ENCODE measurements at places on chromosomes 12 and 14.

- DNase-seq: no peak
Observed at GRCh38 chr12:48750215-48750614, 33.7 kb upstream of the CCNT1 start.

DNA sequence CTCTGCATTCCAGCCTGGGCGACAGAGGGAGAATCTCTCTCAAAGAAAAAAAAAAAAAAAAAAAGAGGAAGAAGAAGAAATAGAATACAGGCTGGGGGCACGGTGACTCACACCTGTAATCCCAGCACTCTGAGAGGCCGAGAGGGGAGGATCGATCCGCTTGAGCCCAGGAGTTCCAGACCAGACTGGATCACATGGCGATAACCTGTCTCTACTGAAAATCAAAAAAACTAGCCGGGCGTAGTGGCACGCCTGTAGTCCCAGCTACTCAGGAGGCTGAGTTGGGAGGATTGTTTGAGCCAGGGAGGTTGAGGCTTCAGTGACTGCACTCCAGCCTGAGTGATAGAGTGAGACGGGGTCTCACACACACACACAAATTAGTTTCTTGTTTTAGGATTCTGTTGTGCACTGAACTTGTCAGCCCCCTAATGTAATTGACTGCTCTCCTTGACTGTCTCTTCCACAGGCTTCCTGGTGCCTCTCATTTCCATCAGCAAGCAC is 963 bp upstream of the TINF2 start:
- no peak for DNase-seq

GRCh38 chr14:34649344-34649743 is 19.4 kb upstream of the SNX6 start:
- no peak for DNase-seq

GRCh38 chr12:123367511-123367910 is 2.9 kb upstream of the SBNO1 start:
- DNase-seq: no peak

DNA sequence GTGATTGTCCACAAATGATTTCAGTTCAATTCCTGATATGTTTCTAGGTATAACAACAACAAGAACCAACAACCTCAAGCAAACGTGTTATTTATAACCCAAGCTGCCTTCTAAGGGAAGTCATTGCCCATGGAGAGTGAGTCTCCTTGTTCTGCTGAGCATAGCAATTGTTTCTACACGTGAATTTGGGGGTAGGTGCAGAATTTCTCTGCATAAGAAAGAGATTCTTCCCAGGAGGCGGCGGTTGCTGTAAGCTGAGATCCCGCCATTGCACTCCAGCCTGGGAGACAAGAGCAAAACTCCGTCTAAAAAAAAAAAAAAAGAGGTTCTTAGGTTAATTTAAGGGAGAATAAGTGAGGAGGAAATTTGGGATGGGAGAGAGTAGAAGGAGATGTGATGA is 226.5 kb upstream of the PELI2 start:
- DNase-seq: no peak

- no peak for DNase-seq
Observed at GRCh38 chr12:82149045-82149444, 209.1 kb downstream of the CCDC59 start.

- DNase-seq: no peak
Observed at GRCh38 chr14:88975043-88975830, 150.8 kb downstream of the TTC8 start.

DNA sequence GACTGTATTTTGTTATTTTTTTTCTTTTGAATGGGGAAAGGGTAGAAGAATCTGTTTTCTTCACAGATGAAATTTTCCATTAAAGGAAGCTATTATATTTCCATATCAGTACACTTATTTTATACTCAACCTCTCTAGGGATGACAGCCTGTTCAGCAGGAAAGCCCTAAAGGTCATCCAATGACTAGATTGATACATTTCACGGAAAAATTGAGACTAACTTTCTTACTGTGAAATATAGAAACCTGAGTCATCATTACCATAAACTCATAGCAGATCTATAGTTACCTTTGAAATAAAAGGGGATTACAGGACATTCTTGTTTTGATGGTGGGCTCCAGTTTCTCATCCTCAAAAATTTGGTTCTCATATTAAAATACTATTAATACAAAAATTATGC is 36.1 kb upstream of the PTCSC3 start:
- DNase-seq: no peak

DNA sequence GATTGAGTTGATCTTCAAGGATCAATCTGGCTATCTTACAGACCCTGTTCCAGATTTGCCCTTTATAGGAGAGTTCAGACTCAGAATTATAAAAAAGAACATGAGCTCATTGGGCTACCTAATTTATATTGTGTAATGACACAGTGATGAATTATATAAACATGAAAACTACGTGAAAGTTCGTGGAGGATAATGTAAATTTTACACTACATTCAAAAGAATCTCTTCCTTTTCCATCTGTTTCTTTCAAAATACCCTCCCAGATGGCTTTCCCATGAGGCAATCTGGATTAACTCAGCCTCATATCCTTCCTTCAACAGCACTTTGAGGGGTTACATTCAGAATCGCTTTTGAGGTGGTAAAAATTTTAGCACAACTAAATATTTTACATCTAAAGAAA is 129.3 kb downstream of the HMGA2 start:
- DNase-seq: no peak

- peak; percentile 28 for DNase-seq
Observed at GRCh38 chr12:27333403-27334009, 870 bp downstream of the BMAL2 start.

- peak; percentile 83 for DNase-seq
Observed at GRCh38 chr12:12837025-12837812, 24.1 kb downstream of the DDX47 start.

DNA sequence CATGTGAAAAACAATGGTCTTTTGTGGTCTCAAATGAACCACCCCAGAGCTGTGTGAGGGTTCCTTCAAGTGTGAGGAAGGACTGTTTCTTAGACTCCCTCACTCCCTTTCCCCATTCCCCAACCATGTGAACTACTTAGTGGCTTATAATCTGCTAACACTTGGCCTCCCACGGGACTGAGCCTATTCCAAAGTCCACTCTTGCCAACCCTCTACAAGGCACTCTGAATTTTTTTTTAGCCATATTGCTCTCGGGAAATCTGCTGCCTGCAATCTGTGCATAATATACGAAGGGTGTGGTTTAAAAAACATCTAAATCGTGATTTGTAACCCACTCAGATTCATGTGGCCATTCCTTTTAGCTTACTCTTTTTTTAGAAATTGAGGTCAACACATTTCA is 2.6 kb downstream of the SVOP start:
- DNase-seq: no peak

DNA sequence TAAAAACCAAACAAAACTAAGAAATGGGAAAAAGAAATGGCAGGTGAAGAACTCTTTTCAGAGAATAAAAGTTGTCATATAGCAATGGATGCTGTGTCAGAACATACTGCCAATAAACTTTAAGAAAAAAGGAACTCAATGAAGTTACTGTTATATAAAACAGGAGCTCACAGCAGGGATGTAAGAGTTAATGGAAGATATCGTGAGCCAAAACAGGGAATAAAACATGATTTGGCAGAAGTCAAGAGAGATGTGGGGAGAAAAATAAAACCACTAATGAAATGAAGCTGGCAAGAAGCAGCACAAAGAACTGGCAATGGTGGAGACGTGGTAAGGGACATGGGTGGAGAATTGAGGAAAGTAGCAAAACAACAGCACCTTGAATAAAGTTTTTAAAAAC is 61.0 kb downstream of the TAOK3 start:
- no peak for DNase-seq

- no peak for DNase-seq
Observed at GRCh38 chr12:132530447-132530846, 40.5 kb downstream of the FBRSL1 start.

GRCh38 chr12:92036061-92036620 is 109.5 kb downstream of the BTG1 start:
- DNase-seq: no peak

DNA sequence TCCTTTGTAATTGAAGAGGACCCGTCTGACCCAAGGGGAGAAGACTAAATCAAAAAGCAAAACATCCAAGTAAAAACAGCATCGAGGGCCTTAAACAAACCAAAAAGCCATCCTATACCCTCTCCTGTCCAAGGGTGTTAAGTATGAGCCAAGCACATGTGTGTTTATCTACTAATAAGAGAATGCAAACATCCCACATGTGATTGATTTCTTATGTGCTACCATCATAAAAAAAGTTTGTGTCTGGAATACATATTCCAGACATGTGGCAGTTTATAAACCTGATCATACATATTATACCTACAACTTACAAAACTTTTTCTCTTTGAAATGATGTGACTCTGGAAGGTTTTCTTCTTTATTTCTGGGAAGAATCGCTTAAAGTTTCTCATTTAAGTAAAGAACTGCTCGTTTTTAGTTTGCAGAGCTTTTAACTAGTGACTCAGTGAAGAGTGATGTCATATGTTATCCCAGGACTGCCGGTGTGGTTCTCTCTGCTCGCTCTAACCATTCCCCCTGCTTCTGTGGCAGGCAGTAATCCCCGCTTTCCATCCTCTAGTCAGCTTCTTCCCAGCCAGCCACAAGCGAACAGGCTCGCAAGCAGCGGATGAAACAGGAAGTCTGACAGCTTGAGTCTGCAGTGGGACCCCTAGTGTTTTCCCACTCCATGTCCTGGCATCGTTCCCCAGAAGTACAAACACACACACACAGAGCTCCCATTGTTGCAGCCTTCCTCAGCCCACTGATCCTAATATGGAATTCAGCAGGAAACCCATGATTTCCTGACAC is 431 bp upstream of the RHOJ start:
- DNase-seq: peak; percentile 87

- DNase-seq: no peak
Observed at GRCh38 chr14:79378020-79378419, 833.3 kb downstream of the DIO2 start.

- DNase-seq: no peak
Observed at GRCh38 chr14:21912367-21912766, 238.7 kb upstream of the OR4E1 start.

DNA sequence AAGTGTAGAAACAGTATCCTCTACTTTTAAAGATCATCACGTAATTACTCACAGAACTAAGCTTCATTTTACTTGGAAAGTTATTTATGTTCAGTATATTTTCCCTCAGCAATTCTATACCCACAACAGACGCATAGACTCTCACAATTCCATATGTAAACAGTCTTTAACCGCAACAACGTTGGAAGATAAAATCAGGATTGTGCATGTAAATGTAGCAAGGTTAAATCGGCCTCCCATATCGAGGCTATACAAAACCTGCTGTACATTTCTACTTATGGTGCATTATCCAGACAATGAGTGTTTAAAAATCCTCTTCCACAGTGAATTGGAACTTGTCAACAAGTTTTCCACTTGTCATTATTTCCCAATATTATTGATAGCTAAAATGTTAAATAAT is 581.1 kb downstream of the SLC16A7 start:
- no peak for DNase-seq

DNA sequence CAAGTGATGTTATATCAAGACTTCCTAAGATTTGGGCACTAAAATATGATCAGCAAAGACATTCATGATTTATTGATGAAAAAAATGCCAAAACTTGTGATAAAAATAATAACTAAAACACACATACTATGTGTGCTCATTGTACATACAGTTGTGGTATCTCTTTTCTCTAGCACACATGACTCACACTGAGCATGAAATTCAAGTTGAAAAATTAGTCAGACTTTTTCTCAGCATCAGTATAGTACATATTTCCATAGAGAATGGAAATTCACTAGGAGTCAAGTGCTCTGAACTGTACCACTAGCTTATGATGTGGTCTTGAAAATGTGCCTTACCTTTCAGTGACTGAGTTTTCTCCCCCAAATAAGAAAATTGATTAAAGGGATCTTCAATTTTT is 471.8 kb upstream of the FLRT2 start:
- no peak for DNase-seq

GRCh38 chr12:83434600-83434999 is 747.9 kb downstream of the TMTC2 start:
- no peak for DNase-seq

DNA sequence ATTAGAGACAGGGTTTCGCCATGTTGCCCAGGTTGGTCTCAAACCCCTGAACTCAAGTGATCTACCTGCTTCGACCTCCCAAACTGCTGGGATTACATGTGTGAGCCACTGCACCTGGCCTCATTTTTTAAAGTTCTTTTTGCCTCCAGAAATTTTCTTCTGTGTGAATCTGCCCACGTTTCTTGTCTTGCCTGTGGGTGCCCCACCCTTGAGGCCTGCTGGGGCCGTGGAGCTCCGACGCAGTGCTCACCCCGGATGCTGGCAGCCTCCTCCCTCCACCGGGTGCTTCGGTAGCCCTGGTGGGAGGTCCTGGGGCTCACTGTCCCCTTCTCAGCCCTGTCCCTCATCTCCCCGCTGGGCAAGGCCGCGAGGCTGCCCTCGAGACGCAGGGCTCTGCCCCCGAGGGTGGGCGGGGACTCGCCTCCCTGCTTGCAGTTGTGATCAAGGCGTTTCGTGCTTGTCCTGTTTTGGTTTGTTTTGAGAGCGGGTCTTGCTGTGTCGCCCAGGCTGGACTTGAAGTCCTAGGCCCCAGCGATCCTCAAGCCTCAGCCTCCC is 19.5 kb upstream of the CRIP2 start:
- DNase-seq: no peak

GRCh38 chr12:47730341-47730744 is 5.1 kb upstream of the ENDOU start:
- DNase-seq: no peak

DNA sequence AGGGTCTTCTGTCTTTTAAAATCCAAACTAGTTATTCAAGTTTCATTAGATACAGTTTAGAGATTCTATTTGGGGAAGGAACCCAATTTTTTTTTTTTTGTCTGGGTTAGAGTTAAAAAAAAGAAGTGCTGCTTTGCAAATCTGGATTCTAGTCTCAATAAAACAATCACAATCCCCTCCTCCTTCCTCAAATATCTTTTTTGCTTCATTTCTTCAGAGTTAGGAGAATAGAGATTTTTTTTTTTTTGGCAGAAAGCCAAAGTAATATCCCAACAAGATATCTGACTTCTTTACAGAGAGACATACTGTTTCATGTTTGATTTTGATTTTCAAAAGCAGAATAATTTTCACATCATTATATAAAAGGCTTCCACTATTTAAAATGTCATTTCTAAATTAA is 201.9 kb downstream of the FOXN3 start:
- no peak for DNase-seq

GRCh38 chr12:95258151-95258550 is 40.5 kb downstream of the VEZT start:
- no peak for DNase-seq

DNA sequence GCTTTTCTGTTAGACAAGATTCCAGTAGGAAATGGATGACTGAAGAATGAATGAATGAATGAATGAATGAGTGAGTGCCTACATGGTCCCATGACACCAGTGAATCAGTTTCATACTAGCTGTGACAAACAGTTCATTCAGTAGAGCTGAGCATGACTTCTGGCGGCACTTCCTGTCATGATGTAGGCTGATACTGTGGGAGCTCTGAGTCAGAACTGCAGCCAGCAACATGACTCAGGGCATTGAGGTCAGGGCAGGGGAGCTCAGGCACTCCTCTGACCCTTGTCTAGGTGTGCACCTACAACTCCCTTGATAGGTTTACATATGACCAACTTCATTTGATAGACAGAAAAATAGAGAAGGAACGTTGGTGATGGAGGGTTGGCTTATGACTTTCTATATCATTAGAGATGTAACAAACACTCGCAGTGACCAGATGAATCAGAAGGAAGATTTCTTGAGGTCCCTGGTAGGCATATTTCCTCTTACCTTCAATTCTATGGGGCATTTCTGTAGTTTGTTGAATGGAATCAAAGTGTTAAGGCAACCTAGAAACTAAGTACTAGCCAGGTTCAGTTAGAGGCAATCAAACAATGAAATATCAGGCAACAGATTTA is 139.3 kb upstream of the ARHGAP5 start:
- DNase-seq: no peak

Data from NCI-H1694 treated with DMSO at 0.1 percent for 48 hours (cell line).